ENCODE measurements at places on chromosomes 5 and 9.

DNA sequence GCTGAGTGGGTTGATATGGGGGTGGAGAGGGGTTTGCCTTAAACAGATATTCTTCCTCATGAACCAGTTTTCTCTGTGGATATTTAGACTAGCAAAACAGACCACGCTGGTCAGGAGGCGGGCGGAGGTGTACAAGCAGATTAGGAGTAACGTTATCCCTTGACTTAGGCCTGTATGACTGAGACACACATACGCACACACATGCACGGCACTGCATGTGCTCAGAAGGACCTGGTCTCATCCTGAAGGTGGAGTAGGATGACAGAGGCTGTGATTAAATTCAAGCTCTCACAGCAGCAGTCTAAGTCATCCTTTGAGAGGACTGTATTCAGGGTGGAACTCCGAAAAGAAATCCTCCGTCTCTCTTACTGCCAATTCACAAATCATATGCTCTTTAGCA, 209.7 kb downstream of the DIRAS2 start:
- no peak for DNase-seq

DNA sequence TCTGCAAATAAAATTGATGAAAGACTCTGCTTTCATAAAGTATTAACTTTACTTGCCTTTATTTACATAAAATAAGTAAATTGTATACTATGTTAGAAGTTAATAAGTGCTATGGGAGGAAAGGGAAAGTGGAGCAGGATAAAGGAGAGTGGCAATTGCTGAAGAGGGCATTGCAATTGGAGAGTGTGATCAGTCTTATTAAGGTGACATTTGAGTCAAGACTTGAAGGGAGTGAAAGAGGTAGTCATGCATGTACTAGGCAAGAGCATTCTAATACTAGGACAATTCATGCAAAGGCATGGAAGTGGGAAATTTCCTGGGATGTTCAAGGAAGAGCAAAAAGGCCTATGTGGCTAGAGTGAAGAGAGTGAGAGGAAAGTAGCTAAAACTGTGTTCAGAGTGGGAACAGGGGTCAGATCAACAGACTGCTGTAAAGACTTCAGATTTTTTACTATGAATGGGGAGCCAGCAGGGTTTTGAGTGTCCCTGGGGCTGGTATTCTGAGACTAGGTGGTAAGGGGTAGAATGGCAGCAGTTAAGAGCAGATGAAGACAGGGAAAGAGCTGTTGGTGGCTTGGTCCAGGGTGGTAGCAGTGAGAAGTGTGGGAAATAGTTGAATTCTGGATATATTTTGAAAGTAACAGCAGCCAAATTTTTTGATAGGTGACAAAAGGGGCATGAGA, 182.3 kb upstream of the RIOK2 start:
- no peak for DNase-seq

- peak; percentile 22 for DNase-seq
These were observed 1.4 kb downstream of the ATOSB start for GRCh38 chr9:35114113-35114839.

DNA sequence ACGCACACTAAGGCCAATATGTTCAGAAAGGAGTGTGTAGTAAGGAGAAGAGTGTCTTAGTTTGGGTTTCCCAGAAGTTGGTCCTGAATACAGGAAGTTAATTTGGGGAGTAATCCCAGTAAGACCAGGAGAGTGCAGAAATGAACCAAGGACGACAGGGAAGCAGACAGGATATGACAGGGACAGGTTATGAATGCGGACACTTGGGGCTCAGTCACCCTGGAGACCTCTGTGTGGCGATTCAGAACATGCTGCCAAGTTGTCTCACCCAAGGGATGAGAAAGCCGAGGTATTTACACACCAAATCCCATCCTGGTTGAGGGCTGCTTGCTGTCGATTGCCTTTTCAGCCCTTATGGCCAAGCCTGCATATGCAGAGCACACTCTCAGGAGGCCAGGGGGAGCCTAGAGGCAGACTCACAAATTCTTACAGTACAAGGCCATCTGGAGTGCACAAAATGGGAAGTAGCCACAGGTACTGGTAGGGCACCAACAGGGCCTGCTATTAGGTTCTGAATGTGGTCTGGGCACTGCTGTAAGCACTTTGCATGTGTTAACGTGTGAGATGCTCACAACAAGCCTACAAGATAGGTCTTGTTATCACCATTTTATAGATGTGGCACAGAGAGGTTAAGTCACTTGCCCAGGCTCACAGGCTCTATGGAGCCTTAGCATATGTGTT, 233.1 kb upstream of the ANKRD55 start:
- DNase-seq: no peak

GRCh38 chr9:107778661-107779060, 289.1 kb upstream of the KLF4 start:
- DNase-seq: no peak

DNA sequence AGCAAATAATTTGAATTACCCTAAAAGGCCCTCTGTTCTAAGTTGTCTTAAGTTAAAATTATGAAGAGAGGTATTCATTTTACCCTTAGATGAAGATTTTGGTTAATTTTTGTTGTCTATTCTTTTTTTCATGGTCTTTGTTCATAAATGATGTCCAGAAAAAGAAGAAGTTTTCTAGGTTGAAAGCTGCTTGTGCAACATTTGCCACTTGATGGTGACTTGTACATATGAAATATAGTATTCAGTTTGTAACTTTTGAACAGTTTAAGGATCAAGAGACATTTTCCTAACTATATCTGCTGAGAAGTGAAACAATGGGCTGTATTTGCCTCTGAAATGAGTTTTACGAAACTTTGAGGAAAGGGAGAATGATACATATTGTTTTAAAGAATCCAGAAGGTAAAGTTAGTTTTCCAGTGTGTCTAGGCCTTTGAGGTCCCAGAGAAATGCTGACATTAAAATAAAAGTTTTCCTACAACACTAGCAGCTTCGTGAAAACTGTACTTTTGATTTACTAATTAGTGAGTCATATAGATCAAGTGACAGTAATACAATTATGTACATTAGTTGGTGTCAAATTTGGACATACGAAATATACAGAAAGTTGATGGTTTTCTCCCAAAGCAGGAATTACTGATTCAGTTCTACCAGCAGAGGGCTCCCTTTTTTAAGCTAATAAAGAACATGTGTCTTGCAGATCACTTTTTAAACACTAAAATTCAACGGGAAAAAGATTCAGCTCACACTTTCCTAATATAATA, 70.5 kb downstream of the PIK3R1 start:
- DNase-seq: no peak

DNA sequence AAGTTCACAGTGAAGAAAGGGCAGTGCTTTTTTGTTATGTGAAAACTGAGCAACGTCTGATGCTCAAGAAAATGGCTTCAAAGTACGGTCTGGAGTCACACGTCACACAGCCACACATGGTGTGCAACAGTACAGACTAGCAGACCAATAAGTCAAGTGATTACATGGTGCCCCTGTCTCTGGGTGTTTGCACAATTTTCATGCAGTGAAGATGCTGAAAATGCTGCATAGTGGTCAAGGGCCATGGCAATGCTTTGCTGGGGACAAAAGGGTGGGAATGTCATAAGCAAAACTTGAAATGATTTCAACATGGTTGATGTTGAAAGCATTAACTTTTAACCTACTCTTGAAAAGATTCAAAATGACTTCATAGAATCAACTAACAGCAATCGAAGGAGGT, 231.2 kb downstream of the EBF1 start:
- DNase-seq: no peak

DNA sequence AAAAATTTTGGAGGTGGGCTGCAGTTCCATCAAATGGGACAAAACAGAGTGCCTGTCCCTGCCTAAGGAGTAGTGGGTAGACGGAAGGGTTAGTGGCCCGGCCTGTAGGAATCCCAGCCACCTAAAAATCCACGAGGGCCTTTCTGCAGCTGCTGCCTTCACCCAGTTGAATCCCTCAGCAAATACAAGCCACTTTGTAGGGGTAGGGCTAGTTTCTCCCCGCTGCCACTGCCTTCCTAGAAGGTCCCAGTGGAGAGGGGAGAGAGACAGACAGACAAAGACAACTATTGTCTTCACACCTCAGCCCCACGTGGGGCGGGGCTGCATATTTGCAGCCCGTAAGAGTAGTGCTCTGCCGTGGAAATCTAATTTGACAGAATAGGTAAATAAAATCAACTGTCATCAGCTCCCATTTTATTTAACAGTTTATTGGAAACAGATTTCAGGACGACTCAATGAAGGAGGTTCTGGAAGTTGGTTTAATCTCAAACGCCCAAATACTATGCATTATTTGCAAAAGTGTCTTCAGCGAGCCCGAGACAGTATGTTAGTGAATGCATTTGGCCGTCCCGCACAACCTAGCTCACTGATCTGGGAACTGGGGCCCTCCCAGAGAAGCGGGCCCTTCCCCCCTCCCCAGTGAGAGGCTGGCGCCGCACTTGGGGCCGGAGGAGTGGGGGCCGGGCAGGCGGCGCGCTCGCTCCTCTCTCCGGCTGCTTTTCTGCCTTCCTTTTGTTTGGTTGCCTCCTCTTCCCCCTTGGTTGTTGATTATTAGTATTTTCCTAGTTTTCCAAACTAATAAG, 67.6 kb upstream of the TBCA start:
- DNase-seq: no peak

DNA sequence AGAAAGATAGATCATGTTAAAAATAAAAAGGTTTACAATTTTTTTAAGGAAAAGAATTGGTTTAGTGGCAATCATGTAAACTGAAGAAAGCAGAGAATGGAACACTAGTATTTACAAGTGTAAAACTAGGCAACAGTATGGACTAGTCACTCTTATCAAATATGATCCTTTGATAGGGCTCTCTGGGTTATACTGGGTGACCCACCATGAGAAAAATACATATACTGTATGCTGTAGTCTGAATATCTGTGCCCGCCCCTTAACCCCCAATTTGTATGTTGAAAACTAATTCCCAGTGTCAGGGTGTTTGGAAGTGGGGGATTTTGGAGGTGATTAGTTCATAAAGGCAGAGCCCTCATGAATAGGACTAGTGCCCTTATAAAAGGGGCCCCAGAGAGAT, 236.8 kb upstream of the TARS1 start:
- no peak for DNase-seq

DNA sequence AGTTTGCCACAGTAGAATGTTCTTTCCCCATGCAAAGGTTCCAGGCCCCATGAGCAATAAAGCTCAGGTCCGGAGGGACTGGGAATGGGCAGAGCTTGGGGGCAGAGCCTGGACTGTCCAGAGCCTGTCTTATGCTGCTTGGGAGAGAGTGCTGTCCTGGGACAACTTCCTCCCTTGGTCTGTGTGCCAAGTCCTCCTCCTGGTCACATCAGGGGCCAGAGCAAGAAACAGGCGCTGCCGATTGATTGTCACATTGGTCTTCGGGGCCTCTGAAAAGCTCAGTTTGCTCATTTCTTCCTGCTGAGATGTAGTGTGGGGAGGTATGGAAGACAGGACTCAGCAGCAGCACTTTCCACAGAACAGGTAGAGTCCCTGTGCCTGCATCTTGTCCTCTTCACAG, 54.0 kb upstream of the FCN1 start:
- no peak for DNase-seq

DNA sequence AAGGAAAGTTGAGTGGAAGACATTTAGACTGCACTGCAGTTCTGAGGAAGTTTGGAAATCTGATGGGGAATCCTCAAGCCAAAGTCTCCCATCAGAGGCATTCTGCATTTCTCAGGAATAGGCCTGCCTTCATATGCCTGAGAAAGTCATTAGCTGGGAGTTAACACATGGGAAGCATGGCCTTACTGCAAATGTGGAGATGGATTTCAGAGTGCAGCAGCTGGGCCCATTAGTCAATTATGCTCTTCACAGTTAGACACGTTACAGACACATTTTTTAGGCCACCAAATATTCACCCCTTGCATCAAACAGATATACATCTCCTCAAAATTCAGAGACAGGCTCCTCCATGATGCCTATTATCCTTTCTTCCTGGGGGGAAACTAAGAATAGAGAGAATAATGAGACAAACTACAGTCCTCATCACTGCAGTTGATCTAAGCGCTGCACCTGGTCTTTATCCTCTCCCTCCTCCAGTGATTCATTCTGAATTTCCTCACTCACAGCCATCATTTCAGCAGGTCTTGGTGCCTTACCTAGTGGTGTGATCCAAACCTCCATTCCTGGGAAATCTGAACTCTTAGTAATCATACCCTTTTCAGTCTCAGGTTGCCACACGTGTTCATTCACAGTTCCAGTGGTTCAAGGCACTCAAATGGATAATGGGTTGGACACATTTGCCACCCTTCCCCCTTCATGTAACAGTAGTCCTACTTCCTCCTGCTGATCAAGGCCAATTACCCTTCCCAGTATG, 47.9 kb upstream of the PPP2CA start:
- DNase-seq: no peak

DNA sequence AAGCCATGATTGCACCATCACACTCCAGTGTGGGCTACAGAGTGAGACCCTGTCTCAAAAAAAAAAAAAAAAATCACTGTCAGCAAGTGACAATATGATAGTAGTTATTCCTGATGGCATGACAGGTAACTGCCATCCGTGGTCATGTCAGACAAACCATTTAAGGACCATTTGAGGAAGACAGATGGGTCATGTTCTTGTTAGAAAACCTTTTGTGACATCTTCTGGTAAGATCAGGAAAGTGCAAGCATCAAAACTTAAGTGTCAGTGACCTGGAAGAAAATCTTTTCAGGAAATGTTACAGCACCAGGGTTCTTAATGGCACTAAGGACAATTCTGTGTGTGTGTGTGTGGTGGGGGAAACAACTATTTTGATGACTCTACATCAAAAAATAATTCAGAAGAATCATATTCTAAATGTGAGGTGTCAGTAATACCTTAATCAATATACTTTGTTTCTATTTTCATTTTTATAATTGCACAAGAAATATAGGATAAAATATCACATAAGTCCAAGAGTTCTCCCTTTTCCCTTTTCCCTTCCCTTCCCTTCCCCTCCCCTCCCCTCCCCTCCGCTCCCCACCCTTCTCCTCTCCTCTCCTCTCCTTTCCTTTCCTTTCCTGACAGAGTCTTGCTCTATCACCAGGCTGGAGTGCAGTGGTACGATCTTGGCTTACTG, 17.8 kb downstream of the SLC38A9 start:
- DNase-seq: no peak

- no peak for DNase-seq
These were observed 698.3 kb downstream of the MAT2B start for GRCh38 chr5:164203581-164204225.

GRCh38 chr9:103714992-103715391, 379.1 kb upstream of the SMC2 start:
- no peak for DNase-seq
